Activated CD8-positive, alpha-beta memory T cell treated with anti-CD3 and anti-CD28 coated beads for 4 hours (primary cell): ENCODE measurements at places on chromosomes 7 and 10.

- DNase-seq: no peak
Observed at GRCh38 chr7:51140199-51141164, 176.1 kb downstream of the COBL start.

- no peak for DNase-seq
Observed at GRCh38 chr10:124005991-124006392, 87.4 kb downstream of the CHST15 start.

DNA sequence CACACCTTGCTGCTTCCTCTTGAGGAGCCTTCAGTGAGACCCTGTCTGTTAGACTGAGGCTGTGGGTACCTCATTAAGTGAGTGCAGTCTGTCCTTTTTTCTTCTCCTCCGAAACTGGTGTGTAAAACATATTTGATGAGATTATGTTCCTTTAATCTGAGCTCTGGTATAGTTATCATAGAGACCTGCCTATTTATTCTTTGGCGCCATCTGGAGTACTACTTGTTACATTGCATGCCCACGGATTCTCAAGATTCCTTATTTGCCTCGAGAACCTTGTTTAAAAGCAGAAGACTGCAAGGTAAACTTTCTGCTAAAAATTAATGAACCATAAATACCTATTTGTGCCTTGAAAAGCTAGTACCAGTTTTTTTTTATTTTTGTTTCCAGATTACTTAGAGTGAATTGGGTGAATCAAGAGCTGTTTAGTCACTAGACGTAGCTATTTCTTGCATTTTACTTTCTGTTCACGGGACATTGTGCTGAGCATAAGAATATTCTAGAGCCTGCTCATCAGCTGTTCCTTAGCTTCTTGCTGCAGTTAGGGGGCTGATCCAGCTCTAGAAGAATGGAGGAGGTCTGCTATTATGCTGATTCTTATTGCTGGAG is 16.9 kb upstream of the STMP1 start:
- no peak for DNase-seq

DNA sequence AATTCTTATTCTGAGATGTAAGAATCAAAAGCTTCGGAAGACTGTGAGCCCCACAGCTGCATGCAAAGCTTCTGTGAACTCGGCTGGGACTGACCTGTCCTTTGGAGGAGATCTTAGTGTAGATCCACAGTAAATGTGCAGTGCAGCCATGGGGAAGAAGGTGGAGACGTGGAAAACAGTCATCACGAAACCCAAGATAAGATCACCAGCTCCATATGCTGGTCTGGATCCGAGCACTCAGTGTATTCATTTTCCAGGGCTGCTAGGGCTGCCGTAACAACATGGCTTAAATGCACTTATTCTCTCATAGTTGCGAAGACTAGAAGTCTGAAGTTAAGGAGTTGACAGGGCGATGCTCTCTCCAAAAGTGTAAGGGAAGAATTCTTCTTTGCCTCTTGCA is 143.0 kb upstream of the TCF7L2 start:
- no peak for DNase-seq

DNA sequence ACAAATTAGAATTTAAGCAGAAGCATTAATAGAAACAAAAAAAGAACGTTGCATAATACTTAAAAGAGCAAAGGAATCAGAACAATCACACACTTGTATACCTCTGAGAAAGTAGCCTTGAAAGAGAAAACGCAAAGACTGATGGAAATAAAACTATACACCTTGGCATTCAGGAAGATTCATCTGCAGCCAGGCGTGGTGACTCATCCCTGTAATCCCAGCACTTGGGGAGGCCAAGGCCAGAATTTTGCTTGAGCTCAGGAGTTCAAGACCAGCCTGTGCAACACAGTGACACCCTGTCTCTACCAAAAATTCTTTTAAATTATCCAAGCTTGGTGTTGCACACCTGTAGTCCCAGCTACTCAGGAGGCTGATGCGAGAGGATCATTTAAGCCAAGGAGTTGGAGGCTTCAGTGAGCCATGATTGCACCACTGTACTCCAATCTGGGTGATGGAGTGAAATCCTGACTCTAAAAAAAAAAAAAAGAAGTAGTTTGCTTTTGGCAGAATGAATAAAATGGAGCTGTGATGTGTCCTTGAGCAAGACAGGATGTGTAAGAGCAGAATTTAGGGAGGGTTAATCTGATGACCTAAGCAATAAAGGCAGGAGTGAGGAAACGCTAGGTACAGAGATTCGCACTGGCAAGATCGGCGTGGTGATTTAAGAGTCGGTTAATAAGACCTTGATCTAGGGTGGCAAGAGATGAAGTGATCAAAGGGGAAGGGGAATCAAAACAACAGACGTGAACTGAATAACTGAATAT is 75.8 kb upstream of the NRP1 start:
- DNase-seq: no peak

DNA sequence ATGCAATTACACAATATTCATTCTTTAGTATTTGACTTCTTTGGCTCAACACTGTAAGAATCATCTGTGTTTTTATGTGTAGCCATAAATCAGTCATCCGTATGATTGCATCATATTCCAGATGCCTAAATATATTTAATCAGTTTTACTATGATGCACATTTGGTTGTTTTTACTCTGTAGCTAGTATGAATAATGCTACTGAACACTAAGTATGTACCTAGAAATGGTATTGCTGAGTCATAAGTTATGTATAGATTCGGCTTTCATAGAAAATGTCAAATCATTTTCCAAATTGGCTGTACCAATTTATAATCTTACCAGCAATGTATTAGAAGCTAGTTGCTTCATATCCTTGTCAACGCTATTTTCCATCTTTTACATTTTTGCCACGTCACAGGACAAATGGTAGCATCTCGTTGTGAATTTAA is 197.3 kb upstream of the PLXNA4 start:
- no peak for DNase-seq

DNA sequence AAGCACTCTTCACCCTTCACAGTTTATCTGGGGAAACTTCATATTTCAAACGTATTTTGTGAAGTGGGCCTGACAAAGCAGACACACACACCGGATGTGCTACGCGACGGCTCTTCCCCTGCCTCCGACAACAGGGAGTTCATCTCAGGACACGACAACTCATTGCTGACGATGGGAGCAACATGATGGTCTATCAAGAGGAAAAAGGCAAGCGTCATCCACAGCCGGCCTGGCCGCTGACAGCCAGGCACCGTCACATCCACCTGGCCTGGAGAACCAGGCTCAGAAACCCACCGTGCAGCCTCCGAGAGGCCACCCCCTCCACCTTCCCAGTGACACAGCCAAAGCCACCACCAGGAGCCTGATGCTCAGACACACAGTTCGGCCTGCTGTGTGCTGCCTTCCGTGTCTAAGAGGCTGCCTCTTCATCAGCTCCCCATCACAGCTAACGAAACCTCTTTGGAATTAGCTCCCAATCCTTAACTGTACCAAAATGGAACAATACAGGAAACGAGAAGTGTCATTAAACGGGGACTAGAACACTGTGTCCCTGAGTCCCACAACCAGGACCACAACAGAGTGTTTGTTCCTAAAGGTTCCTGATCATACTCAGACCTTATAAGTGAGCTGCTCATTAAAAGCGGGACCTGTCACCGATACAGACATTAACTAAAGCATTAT is 76.7 kb downstream of the SFMBT2 start:
- no peak for DNase-seq

- DNase-seq: no peak
Observed at GRCh38 chr7:46220066-46220630, 299.1 kb upstream of the IGFBP3 start.

GRCh38 chr10:51642581-51642980 is 56.8 kb downstream of the CSTF2T start:
- DNase-seq: no peak

GRCh38 chr7:16098058-16098457 is 323.3 kb downstream of the CRPPA start:
- DNase-seq: no peak

GRCh38 chr10:106502641-106503040 is 661.9 kb downstream of the SORCS1 start:
- DNase-seq: no peak

DNA sequence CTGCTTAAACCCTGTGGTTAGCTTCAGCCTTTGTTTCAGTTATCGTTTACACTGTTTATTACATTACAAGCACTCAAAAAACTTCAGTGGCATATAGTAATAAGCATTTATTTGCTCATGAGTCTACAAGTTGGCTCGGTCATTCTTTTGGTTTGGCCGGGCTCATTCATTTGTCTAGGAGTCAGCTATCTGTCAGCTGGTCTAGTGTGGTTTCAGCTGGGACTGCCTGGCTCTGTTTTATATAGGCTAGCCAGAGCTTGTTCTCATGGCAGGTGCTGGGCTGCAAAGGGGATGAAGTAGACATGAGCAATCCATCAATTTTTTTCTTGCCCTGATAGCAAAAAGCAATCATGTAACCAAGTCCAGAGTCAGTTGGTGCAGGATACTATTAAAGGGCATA is 103.6 kb downstream of the MKLN1 start:
- DNase-seq: no peak

- no peak for DNase-seq
Observed at GRCh38 chr7:17523813-17524739, 225.6 kb downstream of the AHR start.

DNA sequence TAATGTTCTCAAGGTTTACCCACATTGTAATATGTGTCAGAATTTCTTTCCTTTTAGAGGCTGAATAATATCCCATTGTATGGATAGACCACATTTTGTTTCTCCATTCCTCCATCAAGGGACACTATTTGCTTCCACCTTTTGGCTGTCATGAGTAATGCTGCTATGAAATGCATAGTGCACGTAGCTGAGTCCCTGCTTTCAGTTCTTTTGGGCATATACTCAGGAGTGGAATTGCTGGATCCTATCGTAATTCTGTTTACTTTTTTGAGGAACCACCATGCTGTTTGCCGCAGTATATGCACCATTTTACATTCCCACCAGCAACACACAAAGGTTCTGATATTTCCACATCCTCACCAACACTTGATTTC is 60.0 kb downstream of the PRF1 start:
- DNase-seq: no peak

DNA sequence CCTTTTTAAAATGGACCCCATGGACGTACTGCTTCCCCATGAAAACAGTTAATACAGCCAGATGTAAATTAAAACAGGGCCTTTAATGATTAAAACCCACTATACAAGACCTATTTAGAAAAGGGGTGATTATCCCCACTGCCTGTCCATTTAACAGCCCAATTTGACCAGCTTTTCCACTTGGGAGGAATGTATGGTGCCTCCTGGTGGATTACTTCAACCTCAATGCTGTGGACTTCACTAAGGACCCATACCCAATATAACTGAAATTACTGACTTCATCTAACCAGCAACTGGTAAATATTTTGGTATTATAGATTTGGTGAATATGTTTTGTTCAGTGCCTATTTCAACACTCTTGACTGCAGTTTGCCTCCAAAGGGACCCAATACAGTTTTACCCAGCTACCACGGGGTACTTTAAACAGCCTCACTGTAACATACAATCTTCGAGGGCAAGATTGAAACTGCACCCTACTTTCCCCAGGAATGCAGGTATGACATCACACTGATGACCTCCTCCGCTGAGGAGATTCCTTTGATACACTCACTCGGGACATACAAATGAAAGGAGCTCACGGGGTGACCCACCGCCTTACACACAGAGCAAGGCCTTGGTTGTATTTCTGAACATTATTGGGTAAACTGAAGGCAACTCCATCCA is 192.8 kb downstream of the DNAJC1 start:
- DNase-seq: no peak

DNA sequence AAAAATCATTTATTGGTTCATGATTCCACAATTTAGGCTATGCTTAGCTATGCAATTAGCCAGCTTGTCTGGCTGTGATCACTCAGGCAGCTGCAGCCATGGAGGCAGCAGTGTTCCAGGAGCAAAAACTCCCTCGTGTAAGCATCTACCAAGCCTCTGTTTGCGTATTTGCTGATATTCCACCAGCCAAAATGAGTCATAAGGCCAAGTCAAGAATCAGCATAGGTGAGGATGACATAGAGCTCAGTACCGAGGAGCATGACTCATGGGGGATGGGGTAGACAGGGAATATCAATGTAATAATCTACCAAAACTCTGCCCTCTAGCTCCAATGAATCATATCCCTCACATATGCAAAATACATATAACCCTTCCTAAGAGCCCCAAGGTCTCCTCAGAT is 63.3 kb downstream of the IMMP2L start:
- peak; percentile 0 for DNase-seq

DNA sequence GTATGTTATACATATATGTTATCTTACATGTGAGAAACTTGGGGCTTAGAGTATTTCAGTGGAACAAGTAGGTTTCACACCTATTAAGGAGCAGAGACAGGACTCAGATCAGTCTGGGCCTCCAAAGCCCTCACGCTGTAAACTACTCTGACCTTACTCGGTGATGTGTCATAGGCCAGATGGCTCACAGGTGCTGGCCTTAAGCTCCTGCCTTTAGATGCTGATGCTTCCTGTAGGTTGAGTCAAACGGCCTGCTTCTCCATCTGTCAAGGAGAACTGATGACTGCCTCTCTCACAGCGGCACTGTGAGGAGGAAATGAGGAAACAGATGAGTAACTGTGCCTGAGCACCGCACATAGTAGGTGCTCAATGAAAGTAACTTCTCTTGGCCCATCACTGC is 312.6 kb upstream of the COBL start:
- DNase-seq: no peak

- DNase-seq: peak; percentile 12
Observed at GRCh38 chr7:12257582-12257981, 46.5 kb downstream of the TMEM106B start.

- no peak for DNase-seq
Observed at GRCh38 chr10:72691470-72691862, 477 bp upstream of the MCU start.

DNA sequence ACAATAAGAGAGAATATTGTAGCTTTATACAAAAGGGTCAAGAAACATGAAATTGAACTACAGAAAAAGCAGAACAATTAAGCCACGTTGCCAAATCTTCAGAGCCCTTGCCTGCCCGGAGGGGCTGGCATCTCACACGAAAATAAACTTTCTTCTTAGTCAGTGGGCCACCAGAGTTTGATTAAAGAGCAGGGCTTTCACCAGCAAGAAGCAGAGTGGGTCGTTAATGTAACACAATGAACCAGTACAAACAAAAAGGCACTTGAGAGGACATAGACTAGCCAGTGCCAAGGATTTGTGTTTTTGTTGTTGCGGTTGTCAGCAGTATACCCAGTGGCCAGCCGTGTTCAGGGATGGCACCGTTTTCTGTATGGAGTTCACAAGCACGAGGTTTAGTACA is 155.4 kb downstream of the NRP1 start:
- no peak for DNase-seq

- no peak for DNase-seq
Observed at GRCh38 chr7:27634671-27635493, 27.8 kb downstream of the HIBADH start.

DNA sequence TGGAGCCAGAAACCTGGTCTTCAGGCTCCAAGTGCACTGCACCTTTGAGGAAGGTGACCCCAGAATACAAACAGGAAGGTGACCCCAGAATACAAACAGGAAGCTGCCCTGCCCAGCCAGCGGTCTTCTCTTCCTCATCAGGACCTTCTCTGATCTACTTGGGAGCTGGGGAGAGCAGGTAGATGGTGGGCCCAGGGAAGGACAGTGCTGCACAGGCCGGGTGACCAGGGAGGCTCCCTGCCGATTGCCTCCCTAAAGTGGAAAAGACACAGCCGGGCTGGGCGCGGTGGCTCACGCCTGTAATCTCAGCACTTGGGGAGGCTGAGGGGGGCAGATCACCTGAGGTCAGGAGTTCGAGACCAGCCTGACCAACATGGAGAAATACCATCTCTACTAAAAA is 151.8 kb upstream of the CHST15 start:
- no peak for DNase-seq
